ENCODE measurements at places on chromosomes 1 and 21.

DNA sequence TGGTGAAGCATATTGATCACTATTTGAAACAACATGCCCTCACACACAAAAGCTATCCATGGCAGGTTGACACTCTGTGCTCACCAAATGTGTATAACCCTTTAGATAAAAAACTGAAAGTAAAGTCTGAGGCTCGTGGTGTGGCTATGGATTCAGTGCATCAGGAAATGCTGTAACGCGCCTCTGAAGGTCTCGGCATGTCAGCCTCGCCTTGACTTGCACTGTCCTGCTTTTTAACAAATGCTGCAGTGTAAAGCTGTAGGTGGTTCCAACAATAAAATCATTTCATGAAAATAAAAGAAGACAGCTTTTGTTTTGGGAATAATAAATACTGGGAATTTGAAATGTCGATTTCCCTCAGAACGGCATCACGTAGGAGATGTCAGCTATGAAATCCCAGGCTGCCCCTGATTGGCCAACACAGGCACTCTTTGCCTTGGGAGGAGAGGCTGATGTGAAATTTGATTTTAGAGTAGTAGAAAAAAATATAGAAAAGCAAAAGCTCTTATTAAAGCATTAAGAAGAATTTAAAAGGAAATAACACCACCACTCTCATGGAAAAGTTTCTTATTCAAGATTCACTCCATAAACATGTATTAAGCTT lies 168.2 kb downstream of the DSCAM start:
- no peak for DNase-seq

GRCh38 chr1:86499987-86500593 lies 31.4 kb downstream of the CLCA1 start:
- peak; percentile 78 for DNase-seq

- peak; percentile 79 for DNase-seq
These were observed 180.7 kb downstream of the ZBTB18 start for GRCh38 chr1:244231572-244232315.

- no peak for DNase-seq
These were observed 15.5 kb upstream of the SYNC start for GRCh38 chr1:32718036-32718435.

GRCh38 chr1:81708250-81708649 lies 92.5 kb upstream of the ADGRL2 start:
- DNase-seq, result no peak

- DNase-seq, result no peak
These were observed 20.6 kb upstream of the OLFML3 start for GRCh38 chr1:113958691-113959090.

- DNase-seq, result no peak
These were observed 67.1 kb upstream of the IPO9 start for GRCh38 chr1:201761871-201762270.

DNA sequence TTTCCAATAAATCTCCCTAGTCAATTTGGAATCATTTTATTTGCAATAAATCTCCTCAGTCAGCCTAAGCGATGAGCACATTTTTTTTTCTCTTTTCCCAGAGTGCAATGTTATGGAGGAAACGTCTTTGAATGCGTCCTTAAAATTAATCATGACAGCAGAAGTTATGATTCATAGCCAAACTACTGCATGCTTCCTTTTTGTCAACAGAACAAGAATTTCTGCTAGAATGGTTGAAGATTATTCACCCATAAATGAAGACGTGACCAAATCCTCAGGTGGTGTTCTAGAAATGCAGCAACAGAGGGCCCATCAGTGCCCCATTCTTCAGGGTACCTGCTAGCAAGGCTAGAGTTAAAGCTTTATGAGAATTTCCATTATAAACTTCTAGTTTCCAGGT lies 407.9 kb upstream of the PKN2 start:
- DNase-seq, result no peak

DNA sequence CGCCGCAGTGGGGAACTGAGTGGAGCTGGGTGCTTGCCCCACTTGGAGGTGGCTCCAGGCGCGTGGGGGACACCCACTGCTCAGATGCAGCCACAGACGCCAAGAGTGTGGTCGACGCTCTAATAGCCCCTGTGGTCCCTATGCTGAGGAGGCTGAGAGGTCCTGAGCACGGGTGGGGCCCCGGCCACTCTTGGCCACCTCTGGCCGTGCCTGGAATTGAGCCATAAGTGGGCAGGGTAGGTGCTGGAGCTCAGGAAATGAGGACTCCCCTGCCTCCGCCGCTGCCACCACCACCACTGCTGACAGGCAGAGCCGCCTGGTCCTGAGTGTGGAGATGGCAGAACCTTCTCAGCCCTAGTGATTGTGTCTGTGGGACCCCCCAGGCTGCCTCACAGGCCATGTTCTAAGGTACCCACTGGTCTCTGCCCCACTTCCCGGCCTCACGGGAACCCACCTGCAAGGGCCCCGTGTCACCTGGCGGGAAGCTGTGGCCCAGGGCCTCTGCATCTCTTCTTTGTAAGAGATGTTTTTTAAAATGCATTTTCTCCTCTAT lies 34.6 kb upstream of the DIP2A start:
- DNase-seq, result no peak

DNA sequence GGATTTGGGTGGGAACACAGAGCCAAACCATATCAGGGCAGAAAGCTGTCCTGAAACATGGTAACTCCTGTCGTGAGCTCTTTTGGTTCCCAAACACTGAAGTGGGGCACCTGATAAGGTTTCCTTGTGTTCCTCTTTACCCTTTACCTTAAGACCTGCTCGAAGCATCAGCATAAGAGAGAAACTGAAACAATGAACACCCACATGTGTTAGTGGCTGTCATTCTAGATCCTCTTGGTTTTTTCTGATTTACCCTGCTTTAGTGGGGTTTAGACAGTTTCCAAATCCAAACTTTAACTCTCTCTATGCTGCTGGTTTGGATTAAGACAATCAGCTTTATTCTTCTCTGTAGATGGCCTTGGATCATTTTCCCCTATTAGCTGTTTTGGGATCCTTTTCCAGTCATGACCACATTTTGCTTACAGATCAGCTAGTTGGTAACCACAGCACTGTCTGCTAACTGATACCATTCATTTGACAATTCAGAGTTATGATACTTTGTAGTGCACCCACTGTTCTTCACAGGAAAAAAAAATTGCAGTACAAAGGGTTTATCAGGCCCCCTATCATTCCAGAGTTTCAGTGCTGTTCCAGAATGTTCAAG lies 975 bp upstream of the MNDA start:
- DNase-seq, result no peak

DNA sequence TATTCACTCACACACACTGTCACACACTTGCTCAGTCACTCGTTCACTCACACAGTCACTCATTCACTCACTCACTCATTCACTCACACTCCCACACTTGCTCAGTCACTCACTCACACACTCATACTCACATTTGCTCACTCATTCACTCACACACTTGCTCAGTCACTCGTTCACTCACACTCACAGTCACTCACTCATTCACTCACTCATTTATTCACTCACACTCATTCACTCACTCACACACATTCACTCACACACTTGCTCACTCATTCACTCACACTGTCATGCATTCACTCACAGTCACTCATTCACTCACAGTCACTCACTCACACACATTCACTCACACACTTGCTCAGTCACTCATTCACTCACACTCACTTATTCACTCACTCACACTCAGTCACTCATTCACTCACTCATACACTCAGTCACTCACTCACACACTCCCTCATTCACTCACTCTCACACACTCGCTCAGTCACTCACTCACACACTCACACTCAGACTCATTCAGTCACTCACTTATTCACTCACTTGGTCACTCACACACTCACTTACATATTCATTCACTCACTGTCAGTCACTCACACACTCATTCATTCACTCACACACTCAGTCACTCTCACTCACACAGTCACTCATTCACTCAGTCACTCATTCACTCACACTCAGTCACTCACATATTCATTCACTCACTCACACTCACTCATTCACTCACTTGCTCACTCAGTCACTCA lies 167.0 kb upstream of the C1orf174 start:
- no peak for DNase-seq

DNA sequence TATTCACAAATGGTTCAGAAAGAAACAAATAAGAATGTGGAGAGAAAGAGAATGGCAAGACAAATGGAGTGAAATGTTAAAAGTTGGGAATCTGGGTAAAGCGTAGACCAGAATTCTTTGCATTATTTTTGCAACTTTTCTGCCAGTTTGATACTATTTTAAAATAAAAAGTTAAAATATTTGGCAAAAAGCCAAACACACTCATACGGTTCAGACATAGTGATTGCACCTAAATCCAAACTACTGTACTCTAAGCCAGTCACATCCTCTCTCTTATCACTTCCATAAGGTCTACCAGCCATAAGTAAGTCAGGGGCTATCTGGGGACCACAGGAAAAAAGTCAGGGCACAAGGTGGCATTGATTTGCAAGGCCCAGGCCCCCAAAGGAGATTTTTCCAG lies 14.4 kb downstream of the STUM start:
- DNase-seq, result no peak

DNA sequence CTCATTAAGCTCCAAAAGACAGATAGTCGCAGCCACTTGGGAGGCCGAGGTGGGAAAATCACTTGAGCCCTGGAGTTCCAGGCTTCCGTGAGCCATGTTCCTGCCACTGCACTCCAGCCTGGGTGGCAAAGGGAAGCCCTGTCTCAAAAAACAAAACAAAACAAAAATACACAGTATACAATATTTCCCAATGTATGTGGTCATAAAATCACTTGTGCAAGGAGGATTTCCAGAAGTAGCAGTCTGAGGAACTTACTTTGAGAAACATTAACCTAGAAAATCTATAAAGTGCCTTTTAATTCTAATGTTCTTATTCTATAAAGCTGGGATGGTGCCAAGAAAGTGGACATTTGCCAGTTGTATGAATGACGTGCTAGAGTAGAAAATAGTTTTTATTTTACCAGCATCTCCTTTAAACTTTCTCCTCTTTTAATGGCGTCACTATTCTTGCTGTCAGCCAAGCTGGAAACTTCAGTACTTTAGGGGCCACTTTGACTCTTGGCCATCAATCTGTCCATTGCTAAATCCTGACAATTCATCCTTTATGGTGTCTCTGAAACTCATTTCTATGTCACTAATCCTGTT lies 22.5 kb downstream of the FAM177B start:
- no peak for DNase-seq

DNA sequence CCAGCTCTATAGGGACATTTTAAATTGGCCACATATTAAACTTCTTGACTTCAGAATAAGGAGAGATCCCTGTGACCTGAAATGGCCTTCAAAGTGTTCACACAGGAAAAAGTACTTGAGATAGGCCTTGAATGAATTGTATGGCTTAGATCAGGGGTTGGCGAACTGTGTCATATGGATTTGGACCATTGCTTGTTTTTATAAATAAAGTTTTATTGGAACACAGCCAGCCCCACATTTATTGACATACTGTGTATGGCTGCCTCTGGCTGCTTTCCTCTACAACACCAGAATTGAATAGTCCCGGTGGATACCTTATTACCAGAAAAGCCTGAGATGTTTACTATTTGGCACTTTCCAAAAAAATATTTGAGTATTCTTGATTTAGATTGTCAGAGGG lies 4.0 kb downstream of the BROX start:
- DNase-seq, result no peak

GRCh38 chr1:99348397-99349132 lies 84.3 kb downstream of the PLPPR4 start:
- no peak for DNase-seq

GRCh38 chr1:89129911-89130310 lies 4.0 kb upstream of the GBP2 start:
- DNase-seq, result no peak

DNA sequence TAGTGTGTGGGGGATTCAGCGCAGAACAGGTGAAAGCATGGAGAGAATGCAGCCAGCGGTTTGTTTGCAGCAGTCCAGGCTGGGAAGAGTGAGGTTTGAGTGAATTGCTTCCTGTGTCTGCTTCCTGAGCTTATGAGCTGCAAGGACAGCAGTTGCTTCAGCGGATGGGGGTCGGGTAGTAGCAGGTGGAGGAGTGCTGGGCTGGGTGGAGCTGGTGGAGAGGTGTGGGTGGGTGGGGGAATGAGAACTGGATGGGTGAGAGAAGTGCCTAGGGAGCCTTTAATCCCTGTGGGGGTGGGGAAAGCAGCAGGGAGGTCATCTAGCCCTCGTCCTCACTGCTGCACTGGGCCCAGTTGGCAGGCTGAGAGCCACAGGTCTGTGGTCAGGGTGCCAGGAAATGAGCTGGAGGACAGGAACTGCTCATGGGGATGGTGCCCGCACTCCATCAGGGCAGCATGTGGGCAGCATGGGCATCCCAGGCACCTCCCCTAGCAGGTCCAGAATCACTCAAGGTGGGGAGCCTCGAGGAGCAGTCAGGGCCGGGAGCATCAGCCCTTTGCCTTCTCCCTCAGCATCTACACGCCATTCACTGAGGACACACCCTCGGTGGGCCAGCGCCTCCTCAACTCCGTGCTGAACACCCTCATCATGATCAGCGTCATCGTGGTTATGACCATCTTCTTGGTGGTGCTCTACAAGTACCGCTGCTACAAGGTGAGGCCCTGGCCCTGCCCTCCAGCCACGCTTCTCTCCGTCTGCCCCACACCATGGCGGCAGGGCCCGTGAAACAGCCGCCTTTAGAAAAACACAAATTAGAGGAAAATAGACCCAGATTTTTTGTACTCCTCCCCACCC lies 14.8 kb downstream of the PSEN2 start:
- no peak for DNase-seq

DNA sequence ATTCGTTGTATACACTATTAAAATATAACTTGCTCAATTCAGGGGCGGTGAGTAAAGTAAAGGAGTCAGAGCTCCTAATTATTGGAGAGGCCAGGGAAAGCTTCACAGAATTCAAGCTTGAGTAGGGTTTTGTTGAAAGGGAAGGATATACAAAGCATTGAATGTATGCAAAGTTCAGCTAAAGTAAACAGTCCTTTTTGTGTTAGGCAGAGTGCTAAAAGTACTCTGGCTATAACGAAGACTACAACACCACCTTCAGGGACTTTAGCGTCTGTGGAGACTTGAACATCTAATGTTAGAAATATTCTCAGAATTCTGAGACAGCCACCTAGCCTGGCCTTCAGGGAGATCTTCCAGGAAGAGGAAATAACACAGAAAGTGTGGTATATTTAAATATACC lies 1.1 kb downstream of the FALEC start:
- DNase-seq, result no peak

GRCh38 chr1:236677641-236678235 lies 8.6 kb upstream of the ACTN2 start:
- no peak for DNase-seq

- no peak for DNase-seq
These were observed 678 bp downstream of the LSM10 start for GRCh38 chr1:36397083-36397377.

DNA sequence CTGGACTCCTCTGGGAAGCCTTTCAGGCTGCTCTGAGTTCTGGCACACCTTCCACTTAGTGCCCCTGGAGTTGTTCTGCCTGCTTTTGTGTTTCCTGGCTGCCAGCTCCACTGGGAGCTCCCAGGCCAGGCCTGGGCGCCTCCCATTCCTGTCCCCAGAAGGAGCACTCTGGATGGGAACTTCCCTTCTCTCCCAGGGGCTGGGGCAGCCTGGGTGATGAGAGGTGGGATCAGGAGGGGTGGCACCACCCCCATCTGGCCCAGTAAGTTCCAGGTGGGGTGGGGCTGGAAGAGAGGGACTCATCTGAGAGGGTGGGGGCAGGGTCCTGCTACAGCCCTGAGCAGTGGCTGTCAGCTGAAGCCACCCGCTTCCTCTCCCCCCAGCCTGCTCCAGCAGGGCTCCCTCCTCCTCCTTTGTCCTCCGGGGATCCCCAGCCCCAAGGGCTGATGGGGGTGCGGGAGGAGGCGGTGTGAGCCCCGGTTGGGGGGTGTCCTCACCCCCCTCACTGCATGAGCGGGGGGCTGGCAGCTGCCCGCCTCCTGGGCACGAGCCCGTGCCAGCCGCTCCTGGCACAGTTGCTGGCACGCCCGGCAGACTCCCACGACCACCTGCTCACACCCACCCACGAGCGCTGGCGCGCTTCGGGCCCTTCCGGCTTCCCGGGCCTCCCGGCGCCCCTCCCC lies 4.7 kb downstream of the FOXO6 start:
- DNase-seq, result peak; percentile 53

All from NCI-H1436 (cell line).